Renal cortical epithelial cell (primary cell): ENCODE measurements at places on chromosomes 4 and X.
A peak's percentile ranks its signal among the peaks of the same experiment; 100 is the strongest.

GRCh38 chr4:95288552-95288951, 260.2 kb downstream of the UNC5C start:
- DNase-seq: no peak

DNA sequence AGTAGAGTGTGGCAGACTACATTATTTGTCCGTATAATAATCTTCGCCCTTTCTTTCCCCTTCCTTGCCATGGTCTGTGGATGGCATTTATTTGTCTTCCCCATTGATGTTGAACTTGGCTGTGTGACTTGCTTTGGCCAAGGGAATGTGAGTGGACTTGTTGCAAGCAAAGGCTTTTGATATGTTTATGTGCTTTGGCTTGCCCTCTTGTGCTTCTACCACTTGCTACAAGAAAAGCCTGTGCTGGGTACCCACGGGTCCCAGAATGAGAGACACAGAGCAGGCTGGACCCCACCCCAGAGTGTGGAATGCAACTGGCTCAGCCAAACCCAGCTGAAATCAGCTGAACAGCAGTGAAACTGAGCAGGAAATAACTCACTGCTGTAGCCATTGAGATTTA, 63.0 kb downstream of the FAM184B start:
- DNase-seq: no peak

DNA sequence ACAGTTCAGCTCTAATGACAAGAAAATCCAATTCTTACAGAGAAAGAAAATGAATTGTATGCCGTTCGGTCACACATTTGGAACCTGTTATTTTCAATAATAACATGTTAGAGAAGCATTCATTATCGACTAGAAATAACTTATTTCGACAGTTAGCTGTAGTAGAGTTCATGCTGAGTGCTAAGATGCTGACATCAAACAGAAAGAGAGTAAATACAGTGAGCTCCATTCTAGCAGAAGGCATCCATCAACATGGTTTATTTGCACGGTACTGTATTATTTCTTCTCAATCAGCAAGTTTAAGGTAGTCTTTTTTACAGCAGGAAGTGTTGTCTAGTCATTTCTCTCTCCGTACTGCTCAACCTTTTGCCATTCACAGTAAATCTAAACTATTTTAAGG, 732.1 kb downstream of the STIM2 start:
- no peak for DNase-seq

DNA sequence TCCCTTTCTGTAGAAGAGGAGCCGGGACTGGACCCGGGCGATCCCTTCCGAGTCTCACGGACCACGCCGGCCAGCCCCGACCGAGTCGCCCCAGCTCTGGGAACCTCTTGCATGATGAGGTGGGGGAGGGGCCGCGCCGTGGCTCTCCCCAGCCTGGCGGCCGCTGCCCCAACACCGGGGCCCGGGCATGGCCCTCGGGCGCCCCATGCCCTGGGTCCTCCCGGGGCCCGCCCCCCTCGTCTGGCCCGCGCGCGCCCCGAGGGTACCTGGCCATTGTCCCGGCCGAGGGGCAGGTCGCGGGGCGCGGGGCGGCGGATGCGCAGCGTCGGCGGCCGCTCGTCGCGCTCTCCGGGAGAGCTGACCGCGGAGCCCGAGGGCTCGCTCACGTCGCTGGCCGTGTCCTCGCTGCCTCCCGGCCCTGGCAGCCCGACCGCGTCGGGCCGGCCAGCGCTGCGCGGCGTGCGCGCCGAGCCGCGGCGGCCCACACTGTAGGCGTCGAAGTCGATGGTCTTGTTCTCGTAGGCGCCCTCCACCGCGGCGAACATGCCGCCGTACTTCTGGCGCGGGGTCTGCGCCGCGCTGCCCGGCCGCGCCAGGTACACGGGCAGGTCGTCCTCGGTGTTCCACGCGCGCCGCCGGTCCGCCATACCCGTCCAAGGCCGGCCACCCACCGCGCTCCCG, 423 bp downstream of the CRMP1 start:
- DNase-seq: no peak

- DNase-seq: peak; percentile 11
These were observed 875 bp downstream of the LAP3 start for GRCh38 chr4:17577665-17578481.

- no peak for DNase-seq
These were observed 354.1 kb downstream of the CAMK2D start for GRCh38 chr4:113407409-113407808.

- DNase-seq: no peak
These were observed 58.8 kb downstream of the FRMPD4 start for GRCh38 chrX:12197030-12197429.

GRCh38 chr4:82823062-82823461, 24.5 kb upstream of the SCD5 start:
- no peak for DNase-seq

GRCh38 chr4:95572304-95572991, 23.7 kb upstream of the UNC5C start:
- peak; percentile 88 for DNase-seq

DNA sequence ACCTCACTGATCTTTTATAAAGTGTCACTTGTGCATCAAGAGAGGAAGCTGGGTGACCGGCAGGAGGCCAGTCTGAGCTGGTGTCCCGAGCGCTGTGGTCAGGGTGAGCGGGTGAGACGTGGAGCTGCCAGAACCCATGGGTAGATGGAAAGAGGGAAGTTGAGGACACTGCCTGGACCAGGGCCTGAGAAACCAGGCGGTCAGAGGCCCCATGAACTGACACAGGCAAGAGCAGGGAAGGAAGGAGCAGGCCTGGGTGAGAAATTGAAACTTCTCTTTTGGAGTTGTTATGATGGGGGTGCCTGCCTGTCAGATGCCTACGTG, 192.6 kb downstream of the AFAP1 start:
- no peak for DNase-seq

GRCh38 chr4:146232131-146232722, 17.9 kb downstream of the REELD1 start:
- no peak for DNase-seq

- no peak for DNase-seq
These were observed 73.6 kb upstream of the QRFPR start for GRCh38 chr4:121454251-121454979.

GRCh38 chr4:164926301-164926700, 49.3 kb downstream of the APELA start:
- no peak for DNase-seq

DNA sequence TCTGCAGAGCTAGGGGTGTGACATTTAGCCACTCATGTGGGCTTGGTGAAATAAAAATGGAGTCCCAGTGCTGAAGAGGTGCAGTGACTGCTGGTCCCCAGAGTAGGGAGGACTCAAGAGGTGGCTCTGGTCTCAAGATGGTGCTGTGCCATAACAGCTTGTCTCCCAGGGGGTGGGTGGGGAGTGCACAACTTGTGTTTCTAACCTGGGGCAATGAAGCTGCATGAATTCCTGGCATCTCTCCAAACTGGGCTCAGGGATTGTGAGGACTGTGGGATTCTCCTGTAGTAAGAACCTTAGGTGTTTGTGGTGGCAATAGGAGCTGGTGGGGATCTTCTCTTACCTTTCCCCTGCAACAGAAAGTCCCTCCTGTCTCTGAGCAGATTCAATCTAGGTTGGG, 278.9 kb upstream of the SFRP2 start:
- DNase-seq: peak; percentile 22
